Stimulated activated naive CD8-positive, alpha-beta T cell treated with anti-CD3 and anti-CD28 coated beads, Interleukin-15, amount 100 ng/mL, for 72 hours (primary cell): ENCODE measurements at places on chromosomes 2 and 18.

- DNase-seq, result no peak
Measured at GRCh38 chr2:189595417-189595816, 14.8 kb upstream of the SLC40A1 start.

DNA sequence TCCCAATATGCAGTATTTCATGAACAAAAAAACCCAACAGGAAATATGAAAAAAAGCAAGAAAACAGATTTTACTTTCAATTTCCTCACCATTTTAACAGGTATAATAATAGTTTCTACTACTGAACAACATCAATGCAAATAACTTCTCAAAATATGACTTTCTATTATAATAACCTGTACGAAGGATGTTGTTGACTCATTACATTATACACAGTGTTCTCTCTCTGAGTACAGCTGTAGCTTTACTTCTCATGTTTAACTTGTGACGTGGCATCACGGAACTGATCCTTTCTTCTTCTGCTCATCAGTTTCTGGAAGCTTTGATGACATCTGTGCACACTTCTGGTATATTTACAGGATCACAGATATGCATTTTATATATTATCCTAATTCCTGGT is 40.0 kb downstream of the FAM228A start:
- DNase-seq, result no peak

GRCh38 chr2:20698916-20699613 is 32.1 kb downstream of the GDF7 start:
- DNase-seq, result no peak

- DNase-seq, result no peak
Measured at GRCh38 chr2:206361407-206362045, 81.8 kb upstream of the ADAM23 start.

DNA sequence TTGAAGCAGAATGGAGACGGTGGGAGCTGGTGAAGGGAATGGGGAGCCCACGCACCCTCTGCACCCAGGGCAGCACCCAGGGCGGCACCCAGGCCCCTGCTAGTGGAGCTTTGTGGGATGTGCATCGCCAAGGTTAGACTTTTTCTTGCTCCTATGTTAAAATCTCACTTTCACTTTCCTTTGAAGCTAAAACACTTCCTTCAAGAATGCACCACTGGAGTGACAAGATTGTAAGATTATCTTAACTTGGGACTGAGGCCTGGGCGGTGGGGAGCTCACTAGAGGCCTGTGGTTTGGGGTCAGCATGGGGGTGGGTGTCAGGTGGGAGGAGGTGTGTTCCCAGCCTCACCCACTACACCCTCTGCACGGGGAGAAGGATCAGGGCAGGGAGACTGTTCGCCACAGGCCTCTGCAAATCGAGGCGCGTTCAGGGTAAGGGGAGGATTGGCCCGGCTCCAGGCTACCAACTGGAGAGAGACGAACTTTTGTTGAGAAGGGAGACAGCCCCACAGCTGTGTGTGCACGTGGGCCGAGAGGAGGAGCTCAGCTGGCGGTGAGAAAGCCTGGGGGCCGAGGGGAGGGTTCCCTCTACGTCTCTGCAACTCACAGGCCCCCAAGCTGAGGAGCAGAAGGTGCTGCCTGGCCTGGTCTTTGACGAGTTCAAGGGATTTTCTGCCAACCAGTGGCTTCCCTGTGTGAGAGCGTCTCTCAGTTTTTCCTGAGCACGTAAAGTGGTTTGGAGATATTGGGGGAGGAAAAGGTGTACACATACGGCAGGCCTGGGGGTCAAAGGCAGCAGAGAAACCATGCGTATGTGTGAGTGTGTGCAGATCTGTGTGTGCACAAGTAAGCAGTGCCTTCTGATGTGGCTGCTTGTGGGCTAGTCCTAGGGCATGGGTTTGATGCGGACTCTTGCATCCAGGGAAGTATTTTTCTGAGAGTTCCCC is 147.7 kb downstream of the KLHL29 start:
- peak; percentile 49 for DNase-seq
